ENCODE measurements at places on chromosomes 1 and 21.
A peak's percentile ranks its signal among the peaks of the same experiment; 100 is the strongest.

DNA sequence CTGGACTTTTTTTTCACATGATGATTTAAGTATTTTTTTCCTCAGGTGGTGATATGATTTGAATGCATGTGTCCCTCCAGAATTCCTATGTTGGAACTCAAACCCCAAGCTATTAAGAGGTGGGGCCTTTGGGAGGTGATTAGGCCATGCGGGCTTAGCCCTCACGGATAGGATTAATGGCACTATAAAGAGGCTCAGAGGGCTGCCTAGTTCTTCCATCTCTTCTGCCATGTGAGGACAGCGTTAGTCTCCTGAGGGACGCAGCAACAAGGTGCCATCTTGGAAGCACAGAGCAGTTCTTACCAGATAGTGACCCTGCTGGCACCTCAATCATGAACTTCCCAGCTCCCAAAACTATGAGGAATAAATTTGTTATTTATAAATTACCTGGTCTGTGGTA lies 18.3 kb upstream of the RBBP5 start:
- no peak for DNase-seq

- no peak for DNase-seq
Measured at GRCh38 chr1:203185061-203185461, 1.4 kb downstream of the CHI3L1 start.

GRCh38 chr1:15028102-15028501 lies 125.4 kb upstream of the TMEM51 start:
- DNase-seq = peak; percentile 52

DNA sequence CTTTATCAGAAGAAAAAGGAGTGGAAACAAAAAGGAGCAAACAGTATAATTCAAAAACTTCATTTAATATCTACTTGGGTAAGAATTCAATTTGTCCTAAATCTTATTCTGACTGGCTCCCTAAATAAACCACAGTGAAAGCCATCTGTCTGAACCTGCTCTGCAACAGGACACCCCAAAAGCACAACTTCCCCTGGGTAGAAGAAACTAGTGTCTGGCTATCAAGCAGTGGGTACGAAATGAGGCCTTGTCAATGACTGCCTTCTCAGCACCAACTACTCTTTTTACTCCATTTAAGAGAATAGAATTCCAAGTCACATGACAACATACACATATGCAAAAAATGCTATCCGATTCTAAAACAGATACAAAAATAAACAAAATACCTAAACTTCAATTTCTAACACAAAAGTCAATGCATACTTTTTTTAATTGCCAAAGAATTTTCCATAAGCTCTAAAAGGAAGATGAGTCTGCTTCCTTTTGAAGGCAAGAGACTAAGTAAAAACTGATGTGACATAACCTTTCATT lies 206.8 kb downstream of the SLC45A1 start:
- no peak for DNase-seq

DNA sequence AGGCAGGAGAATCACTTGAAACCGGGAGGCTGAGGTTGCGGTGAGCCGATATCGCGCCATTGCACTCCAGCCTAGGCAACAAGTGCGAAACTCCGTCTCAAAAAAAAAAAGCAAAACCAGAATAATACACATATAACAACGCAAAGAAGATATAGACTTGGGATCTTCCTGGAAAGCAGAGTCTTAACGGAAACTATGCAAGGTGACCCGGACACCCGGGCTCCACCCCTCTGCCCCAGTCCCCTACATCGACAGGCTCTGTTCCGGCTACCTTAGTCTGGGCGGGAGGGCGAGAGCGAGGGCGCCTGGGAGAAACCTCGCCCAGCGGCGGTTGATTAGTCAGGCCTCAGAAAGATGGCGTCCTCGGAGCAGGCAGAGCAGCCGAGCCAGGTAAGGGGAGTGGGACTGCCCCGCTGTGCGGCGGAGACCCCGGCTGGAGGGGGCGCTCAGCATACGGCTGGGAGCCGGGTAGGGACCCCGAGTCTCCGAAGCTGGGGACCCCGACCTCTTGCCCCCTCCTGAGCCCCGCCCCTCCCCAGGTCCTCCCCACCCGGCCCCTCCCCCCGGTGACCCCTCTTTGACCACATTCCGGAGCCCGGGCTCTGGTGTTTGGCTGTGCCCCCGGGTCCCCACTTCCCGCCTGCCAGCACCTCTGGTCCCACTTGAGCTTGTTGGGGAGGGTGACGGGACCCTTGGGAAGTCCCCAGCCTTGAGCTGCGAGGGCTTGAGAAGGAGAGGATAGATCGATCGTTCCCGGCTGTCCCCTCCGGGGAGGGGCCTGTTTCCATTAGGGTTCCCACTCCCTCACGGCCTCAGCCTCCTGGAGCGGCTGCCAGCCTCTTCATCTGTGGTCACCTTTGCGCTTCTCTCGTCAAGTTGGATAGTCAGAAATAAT lies at the start of gene PEX14:
Gene PEX14, plus strand, starts transcription at position 338 of the 895 bp plus-strand sequence. Its CDS starts 17 bp downstream, at position 355.
- peak; percentile 79 for DNase-seq

DNA sequence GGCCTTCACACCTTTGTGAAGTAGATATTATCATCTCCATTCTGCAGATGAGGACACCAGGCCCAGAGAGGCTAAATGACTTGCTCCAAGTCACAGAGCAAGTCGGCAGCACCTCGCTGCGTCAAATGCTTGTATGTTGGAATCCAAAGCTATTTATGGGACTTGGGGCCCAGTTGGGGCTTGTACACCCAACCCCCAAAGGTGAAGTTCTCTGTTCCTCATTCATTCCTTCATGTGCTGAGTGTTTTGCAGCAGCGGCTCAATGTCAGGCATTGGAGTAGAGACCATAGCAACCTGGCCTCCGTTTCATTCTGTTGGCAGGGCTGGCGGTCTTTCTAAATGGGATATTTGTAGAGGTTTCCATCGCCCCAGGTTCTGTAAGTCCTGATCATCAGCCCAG lies 113.4 kb upstream of the SLC25A33 start:
- DNase-seq = no peak

DNA sequence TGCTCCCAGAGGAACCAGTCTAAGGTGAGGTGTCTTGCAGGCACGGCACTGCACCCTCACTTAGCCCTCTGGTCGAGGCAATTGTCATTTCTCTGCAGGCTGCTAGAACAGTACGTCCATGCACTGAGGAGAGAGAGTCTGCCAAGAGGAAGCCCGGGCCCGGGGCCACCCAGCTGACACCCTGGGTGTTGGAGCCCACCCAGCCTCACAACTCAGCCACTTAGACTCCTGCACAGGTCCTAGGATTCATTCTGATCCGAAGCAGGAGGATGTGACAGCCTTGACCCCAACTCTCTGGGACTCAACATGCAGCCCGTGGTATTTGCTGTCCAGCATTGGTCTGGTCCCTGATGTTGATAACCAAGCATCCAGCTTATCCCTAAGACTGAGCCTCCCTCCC lies 111.9 kb downstream of the ADSS2 start:
- no peak for DNase-seq

GRCh38 chr1:157773493-157774350 lies 3.2 kb downstream of the FCRL2 start:
- DNase-seq = no peak

- no peak for DNase-seq
Measured at GRCh38 chr1:224914292-224914900, 15.1 kb upstream of the DNAH14 start.

GRCh38 chr1:93140106-93140505 lies 40.1 kb downstream of the TMED5 start:
- DNase-seq = no peak

DNA sequence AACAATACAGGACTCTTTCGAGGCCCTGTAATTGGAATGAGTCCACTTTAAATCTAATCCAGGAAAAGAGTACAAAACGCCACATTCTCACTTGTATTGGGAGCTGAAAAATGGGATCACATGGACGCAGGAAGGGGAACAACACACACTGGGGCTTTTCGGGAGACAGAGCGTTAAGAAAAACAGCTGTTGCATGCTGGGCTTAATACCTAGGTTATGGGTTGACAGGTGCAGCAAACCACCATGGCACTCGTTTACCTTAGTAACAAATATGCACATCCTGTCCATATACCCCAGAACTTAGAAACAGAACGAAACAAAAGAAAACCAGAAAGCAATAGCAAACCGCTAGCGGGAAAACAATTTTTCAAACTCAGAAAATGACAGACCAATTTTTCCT lies 1532.7 kb upstream of the TPTE start:
- no peak for DNase-seq

Measured in head of caudate nucleus (tissue), 42 donors.